ENCODE measurements at places on chromosomes 2 and 18. TPM values are rescaled to one million over a fixed set of nuclear protein-coding genes. Genes with fewer than 3 reads are reported as not detected.

Gene GAREM1
- total RNA-seq, result 19.3 TPM

Gene KLHL30
- 24.9 TPM for total RNA-seq

Gene SPATA3
- total RNA-seq, result not detected

Gene DSC2
- total RNA-seq, result 19.5 TPM

GRCh38 chr2:174286172-174286571 lies 37.8 kb upstream of the OLA1 start:
- DNase-seq, result no peak
- no peak overlapping the region for H3K4me3 ChIP-seq
- H3K4me1 ChIP-seq, result no peaks in the 10 kb centered on the region
- no peaks in the 10 kb centered on the region for H3K27me3 ChIP-seq

GRCh38 chr2:98140210-98140609 lies 53.2 kb downstream of the VWA3B start:
- H3K27me3 ChIP-seq, result no peaks in the 10 kb centered on the region
- peaks cover 7% of the 10 kb centered on the region for H3K4me1 ChIP-seq
- DNase-seq, result no peak
- peak overlapping the region; percentile 27 for H3K4me3 ChIP-seq
- H3K36me3 ChIP-seq, result no peaks in the 10 kb centered on the region
- H3K27ac ChIP-seq, result peak overlapping the region; percentile 64

GRCh38 chr2:151399981-151400380 lies 9.7 kb upstream of the RIF1 start:
- no peak overlapping the region for H3K4me3 ChIP-seq
- H3K27ac ChIP-seq, result no peak overlapping the region
- H3K36me3 ChIP-seq, result no peaks in the 10 kb centered on the region
- DNase-seq, result no peak
- H3K27me3 ChIP-seq, result no peaks in the 10 kb centered on the region

DNA sequence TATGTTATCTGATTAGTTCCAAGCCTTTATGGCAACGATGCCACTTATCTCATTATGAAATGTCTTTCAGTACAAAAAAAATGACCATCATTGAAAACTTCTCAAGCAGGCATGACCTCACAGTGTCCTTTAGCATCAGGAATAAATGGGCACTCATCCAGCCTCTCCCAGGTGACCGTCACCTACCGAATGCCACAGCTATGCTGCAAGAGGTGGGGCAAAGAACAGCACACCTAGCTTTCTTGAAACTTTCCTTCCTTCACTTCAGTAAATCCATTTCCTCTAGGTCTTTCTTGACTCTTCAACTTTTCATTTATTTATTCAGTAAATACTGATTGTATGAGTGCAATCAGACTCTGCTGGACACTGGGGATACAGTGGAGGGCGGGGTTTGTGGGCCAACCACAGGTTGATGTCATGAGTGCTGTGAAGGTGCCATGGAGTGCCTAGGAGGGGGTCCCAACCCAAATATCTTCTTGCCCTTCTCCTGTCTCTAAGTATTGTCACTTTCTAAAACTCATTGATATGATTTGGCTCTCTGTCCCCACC lies 54.3 kb upstream of the HK2 start:
- peaks cover 10% of the 10 kb centered on the region for H3K4me1 ChIP-seq
- H3K27me3 ChIP-seq, result no peaks in the 10 kb centered on the region
- H3K36me3 ChIP-seq, result no peaks in the 10 kb centered on the region

GRCh38 chr2:215711471-215712034 lies 275.7 kb upstream of the FN1 start:
- no peak for DNase-seq
- H3K4me3 ChIP-seq, result no peak overlapping the region
- H3K27me3 ChIP-seq, result no peaks in the 10 kb centered on the region
- no peaks in the 10 kb centered on the region for H3K4me1 ChIP-seq

DNA sequence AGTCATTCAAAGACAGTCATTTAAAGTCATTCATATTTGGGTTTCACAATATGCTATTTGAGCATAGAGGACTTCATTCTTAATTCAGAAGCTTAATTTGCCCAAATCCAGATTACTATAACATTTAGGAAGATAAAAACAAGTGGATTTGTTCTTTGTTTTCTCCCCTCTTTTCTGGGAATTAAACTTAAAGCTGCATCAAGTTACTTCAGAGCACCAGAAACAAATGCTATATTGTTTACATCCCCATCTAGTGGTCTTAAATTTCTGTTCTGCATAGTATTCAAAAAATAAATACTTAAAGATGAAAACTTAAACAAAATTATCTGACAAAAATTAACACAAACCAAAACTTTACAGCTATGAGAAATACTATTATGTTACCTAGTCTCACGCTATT lies 34.7 kb upstream of the MARCHF7 start:
- H3K36me3 ChIP-seq, result no peaks in the 10 kb centered on the region
- H3K27me3 ChIP-seq, result no peaks in the 10 kb centered on the region
- H3K4me3 ChIP-seq, result no peak overlapping the region
- no peak overlapping the region for H3K27ac ChIP-seq
- H3K4me1 ChIP-seq, result no peaks in the 10 kb centered on the region

- no peaks in the 10 kb centered on the region for H3K36me3 ChIP-seq
- no peak overlapping the region for H3K27ac ChIP-seq
- no peak for DNase-seq
- H3K4me3 ChIP-seq, result no peak overlapping the region
- no peaks in the 10 kb centered on the region for H3K27me3 ChIP-seq
These were observed 79.0 kb upstream of the ACAA2 start for GRCh38 chr18:49892148-49892924.

DNA sequence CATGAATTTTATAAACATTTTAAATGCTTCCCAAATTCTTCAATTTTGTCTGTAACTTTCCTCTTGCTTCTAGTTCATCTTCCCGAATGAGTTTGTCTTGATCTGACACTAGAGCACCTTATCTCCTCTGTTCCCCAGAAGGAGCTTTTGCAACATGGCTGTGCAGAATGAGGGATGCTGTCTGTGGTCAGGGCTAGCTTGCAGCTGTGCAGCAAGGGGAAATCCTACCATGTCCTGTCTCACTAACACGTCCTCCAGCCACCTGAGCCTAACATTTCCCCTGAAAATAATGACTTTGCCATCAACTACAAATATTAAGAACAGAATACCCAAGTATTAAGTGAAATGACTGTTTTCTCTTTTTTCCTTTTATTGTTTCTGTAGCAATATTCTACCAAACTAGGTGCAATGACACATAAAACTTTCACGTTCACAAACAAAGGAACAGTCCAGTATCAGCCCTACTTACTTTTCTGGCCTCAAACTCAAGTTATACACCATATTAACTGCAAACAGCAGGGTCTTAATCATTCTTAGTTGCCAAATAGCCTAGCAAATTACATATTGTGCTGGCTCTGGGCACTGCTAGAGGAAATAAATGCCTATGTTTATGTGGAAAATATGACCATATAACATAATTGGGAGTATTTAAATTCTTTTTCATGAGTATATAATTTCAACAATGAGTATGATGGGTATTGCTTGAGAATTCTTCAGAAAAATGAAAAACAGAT lies 423.3 kb downstream of the CMPK2 start:
- H3K4me3 ChIP-seq, result no peak overlapping the region
- H3K27me3 ChIP-seq, result no peaks in the 10 kb centered on the region
- H3K36me3 ChIP-seq, result no peaks in the 10 kb centered on the region
- no peaks in the 10 kb centered on the region for H3K4me1 ChIP-seq
- DNase-seq, result no peak

DNA sequence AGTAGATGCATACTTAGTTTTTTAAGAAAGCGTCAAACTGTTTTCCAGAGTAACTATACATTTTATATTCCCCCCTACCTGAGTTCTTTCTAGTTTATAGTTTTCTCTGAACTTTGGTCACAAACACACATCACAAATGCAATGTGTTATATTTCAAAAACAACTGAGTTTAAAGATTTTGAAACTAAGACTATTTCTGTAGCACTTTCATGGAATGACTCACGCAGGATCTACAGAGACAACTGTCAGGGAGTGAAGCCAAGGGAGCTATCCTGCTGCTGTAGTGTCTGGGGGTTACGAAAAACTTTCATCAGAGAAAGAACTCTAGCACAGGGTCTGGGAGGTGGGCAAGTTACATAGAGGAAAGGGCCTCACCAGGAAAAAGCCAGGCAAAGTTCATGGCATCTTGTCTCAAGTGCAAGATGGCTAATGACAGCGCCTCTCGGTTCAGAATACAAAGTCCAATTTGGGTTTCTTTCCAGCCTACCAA lies 66.8 kb downstream of the UXS1 start:
- no peak overlapping the region for H3K27ac ChIP-seq
- DNase-seq, result no peak
- no peaks in the 10 kb centered on the region for H3K27me3 ChIP-seq
- no peaks in the 10 kb centered on the region for H3K36me3 ChIP-seq

Measured in right atrium auricular region (tissue), 2 donors.